AG08396 (cell line): ENCODE measurements at places on chromosomes 2 and 18.
A peak's percentile ranks its signal among the peaks of the same experiment; 100 is the strongest.

GRCh38 chr2:148651972-148652371 is 7.4 kb downstream of the EPC2 start:
- no peak for DNase-seq

- no peak for DNase-seq
These were observed 78.2 kb downstream of the DYSF start for GRCh38 chr2:71531522-71532047.

GRCh38 chr2:125167820-125168219 is 1142.7 kb downstream of the CNTNAP5 start:
- DNase-seq = no peak

DNA sequence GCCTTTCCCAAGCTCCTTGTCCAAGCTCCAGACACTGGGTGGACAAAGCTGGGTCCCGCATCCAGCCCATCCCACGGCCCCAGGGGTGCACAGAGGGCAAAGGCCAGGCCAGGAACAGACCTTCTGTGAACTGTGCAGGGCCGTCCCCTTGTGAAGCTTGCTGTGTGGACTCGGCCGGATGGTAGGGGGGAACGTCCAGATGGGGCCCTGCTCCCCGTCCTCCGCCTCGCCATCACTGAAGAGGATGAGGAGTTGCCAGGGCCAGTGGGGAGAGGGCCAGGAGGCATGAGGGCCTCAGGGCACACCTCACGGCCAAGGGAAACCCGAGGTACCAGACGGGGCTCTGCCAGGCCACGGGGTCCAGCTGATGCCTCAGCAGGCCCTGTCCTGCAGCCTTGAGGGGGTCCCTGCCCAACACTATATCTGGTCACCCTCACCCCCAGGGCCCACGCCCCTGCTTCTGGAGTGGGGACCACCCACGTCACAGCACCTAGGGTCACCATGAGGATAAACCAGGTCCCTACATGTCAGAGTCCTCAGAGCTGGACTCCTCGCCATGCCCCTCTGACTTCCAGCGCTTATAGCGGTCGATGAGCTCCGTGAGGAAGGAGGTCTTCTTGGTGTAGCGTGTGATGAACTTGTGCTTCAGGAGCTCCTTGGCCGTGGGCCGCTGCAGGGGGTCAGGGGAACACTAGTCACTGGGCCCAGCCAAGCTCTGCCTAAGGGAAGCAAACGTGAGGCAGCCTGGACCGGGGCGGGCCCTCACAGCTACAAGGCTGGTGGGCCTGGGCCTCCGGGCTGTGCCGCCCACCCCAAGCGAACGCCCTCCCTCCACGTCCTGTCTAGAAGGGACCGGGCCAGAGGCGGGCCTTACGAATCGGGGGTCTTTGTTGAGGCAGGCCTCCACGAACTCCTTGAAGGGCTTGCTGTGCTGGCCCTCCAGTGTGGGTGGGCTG is 10.0 kb downstream of the STK25 start:
- no peak for DNase-seq

- DNase-seq = no peak
These were observed 92.2 kb upstream of the ASAP2 start for GRCh38 chr2:9114458-9114857.

- no peak for DNase-seq
These were observed 37.5 kb upstream of the NCOA1 start for GRCh38 chr2:24453379-24454073.

- no peak for DNase-seq
These were observed 642 bp upstream of the STEAP3 start for GRCh38 chr2:119222863-119223520.

GRCh38 chr2:171432969-171433762 is 624 bp downstream of the METTL8 start:
- no peak for DNase-seq

GRCh38 chr2:151475071-151475470 is 65.4 kb downstream of the RIF1 start:
- no peak for DNase-seq

DNA sequence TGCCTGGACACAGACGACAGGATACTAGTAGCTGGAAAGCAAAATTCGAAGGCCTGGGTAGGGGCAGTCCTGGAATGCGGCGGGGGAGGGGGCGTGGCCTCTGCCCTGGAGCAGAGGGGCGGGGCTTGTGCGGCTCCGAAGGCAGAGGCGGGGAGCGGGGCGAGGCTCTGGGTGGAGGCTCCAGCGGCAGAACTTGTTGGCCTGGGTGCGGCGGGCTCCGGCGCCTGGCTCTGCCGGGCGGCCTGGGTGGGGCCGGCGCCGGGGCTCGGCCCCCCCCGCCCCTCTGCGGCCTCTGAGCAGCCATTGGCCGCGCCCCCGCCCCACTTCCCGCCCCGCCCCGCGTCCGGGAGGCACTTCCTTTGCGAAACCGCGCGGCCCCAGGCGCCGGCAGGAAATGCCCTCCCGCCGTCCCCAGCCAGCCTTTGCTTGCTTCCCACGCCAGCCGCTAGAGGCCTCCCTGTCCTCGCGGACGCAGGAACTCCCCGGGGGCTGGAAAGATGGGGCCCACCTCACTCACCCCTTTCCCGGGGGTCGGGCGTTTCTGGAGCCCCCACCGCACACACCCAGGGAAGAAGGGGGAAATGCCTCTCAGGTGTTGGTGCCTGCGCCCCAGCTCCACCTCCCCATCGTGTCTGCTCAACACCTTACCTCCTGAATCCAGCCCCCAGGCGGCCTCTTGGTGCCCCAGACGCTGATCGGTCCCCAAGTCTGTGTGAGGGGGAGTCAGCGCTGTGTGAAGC is 6.7 kb downstream of the CTDSP1 start:
- peak; percentile 98 for DNase-seq

GRCh38 chr2:233462202-233462785 is 104.3 kb downstream of the USP40 start:
- no peak for DNase-seq

DNA sequence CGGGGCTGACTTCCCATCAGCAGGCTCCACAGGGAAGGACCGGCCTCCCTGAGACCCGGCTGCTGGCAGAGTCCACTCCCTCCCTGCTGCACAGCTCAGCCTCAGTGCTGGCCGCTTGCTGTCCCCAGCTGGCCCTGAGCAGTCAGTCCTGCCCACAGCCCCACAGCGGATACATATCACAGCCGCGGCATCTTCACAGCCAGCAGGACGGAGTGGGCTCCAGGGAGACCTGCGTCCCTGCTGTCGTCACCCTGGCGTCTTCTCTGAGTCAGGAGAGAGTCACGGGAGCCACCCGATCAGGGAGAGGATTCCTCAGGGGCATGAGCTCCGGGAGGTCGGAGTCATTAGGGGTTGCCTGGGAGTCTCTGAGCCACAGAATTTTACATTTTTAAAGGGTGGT is 13.1 kb upstream of the SNTG2 start:
- no peak for DNase-seq

- no peak for DNase-seq
These were observed 63.3 kb downstream of the EDAR start for GRCh38 chr2:108925735-108926134.

DNA sequence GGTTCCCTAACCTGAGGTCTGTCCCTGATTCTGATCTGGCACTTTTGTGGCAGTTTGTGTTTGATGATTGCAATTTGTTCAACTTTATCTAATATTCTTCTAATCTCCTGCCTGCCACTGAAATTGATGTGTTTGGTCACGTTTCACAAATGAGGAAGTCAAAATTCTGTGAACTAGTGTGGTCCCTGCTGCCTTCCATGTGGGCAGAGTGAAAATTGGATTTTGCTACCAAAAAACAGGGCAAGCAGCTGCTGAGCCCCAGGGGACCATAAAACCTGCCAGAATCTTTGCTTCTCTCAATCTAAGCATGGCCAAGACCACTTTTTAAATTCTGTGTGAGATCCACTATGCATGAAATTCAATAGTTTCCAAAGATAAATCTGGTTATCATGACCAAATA is 195.5 kb upstream of the CYRIA start:
- no peak for DNase-seq

DNA sequence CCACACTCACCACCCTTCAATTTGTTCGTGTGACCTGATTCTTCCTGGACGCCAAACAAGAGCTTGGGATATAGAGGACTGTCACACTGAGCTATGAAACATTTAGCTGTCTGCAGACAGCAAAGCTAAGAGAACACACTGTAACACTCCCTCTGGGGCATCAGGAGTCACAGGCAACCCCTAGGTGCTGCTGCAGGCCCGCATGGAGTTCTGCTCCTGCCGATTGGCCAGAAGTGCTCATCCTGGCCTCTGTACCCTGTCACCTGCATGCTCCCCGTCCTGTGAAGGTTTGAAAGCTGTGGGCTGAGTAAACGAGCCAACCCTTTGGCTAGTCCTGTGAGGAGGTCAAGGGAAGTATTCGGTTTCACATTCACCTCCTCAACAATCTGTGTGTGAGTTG is 73.7 kb downstream of the PDK1 start:
- no peak for DNase-seq

DNA sequence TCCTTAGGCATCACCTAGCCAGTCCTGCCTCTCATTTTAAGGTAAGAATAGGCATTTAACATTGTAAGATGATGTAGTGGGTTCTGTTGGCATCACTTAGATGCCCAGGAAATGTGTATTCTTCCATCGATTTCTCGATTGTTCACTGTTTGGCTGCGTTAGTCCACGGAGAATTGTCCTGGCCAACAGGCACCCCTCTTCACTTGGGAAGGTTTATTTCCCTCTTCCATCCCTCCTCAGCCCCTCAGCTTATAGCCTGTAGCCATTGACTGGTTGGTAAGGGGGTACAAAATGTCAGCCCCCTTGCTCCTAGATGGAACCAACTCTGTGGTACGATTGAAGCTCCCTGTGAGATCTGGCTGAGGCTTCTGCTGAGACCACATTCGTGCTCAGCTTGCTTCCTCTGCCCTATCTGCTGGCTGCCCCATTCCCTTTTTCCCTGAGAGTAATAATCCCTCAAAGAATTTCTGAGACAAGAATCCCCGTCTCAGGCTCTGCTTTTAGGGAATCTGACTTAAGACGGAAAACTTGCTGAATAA is 43.4 kb downstream of the PLEKHA3 start:
- DNase-seq = no peak

GRCh38 chr2:200365209-200365608 is 58.7 kb downstream of the SPATS2L start:
- DNase-seq = no peak

DNA sequence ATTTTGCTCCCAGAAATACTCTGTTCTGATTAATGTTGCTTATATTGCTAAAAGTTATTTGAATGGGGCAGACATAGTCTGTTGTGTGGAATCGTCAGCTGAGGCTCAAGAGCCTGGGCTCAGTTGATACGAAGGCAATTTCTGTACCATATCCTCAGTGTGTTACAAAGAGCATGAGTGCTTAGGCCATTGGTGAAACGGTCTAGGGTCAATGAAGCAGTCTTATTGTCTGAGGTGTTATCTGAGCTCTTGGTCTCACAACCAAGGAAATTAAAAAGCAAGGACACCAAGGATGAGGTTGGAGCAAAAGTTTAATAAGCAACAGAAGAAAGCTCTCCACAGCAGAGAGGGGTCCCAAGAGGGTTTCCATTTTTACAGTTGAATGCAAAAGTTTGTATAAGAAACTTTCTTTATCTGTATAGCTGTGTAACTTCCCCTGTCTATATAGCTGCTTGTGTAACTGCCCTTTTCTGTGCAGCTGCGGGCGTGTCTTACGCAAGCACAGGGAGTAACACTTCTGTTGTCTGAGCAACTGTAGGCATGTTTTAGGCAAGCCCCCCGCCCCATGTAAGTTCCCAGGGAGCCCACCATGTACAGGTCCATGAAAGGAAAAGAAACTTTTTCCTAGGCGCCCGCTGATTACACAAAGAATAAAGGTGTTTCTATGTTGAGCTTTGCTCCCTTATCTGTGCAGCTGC is 40.6 kb upstream of the DSC1 start:
- DNase-seq = no peak

DNA sequence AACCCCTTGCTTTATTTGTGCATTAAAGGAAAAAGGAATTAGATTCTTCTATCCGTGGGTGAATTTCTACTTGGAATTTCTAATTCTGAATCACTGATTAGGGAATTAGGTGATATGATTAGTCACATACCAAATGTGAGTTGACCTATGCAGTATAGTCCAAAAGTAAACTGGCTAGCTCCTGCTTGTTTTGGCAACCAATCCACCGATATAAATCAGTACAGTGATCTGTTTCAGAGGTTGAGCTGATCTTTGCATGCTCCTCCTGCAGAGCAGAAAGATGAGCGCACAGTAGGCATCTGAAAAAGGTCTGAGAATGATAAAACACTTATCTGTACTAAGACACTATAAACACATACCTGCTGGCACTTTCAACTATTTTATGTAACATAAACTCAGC is 86.6 kb downstream of the LRP1B start:
- no peak for DNase-seq

- no peak for DNase-seq
These were observed 137.7 kb downstream of the LTBP1 start for GRCh38 chr2:33084433-33084832.

- DNase-seq = no peak
These were observed 40.7 kb upstream of the ARHGAP25 start for GRCh38 chr2:68693951-68694350.

DNA sequence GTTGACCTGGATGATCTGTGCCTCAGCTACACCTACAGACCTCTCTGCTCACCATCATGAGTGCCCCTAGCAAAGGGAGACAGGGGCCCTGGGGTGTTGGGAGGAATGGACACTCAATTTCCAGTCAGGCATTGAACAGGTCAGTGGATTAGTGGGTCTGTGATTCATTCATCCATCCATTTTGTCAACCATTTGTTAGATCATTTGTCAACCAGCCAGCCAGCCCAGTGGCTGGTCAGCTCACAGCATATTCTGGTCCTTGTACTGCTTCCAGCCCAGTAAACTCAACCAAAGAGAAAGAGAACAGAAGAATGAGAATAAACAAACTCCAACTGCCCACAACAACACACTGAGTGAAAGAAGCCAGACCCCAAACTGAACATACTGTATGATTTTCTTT is 4.6 kb upstream of the KLF11 start:
- DNase-seq = no peak

DNA sequence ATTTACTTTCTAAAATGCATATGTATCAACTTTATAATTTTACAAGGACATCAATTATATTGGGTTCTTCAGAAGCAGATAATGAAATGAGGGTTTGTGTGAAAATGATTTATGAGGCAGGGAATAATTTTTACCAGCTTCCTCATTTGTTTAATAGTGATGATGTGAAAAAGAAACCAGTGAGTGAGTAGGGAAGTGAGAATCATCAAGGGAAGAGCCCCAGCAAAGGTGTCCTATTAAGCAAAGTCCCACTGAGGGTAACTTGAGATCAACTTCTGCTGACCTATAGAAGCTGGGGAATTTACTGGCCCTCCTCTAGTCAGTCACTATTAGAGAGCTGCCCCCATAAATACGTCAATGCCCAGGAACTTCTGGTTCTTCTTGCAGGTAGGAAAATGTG is 266.8 kb upstream of the LYPD1 start:
- DNase-seq = no peak

GRCh38 chr2:77398970-77399600 is 123.1 kb downstream of the LRRTM4 start:
- no peak for DNase-seq

GRCh38 chr2:25379535-25379934 is 37.8 kb upstream of the DNMT3A start:
- DNase-seq = no peak
